ENCODE measurements at places on chromosomes 7 and 10.

GRCh38 chr7:18580950-18581349 lies 85.4 kb downstream of the HDAC9 start:
- DNase-seq: no peak

- no peak for DNase-seq
These were observed 207.6 kb downstream of the MAD1L1 start for GRCh38 chr7:2025188-2025587.

GRCh38 chr7:17131060-17131345 lies 167.4 kb upstream of the AHR start:
- DNase-seq: no peak

DNA sequence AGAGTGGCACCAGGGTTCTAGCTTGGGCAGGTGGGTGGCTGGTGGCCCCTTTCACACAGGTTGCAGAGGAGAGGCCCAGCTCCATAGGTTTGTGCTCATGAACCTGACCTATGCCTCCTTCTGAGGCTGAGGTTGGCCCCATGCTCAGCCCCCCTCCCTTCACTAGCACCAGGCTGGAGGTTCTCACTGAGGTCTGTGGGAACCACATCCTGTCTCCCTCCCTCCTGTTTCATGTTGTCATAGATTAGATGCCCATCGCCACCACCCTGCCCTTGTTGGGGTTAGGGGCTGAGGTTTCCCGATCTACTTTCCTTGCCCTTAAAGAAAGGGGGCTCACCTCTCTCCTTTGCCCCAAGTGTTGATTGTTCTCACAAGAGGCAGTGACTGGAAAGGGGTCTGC lies 14.7 kb downstream of the NEUROG3 start:
- DNase-seq: no peak

DNA sequence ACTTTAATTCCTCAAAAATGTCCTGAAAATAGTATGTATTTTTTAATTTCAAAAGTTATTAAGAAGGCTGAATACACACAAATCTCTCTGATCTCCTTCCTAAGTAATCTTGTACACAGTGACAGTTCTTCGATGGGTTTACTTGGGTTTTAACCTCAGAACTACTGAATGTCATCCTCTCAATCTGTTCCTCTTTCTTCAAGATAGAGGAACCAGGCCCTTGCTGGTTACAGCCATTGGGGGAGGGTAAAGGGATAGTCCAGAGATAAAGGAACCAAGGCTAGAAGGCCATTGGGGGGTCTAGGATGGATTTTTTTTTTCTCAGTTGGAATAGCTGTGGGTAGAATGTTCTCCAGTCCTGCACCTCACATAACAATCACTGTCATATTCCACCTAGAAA lies 224.9 kb downstream of the SKIDA1 start:
- DNase-seq: peak; percentile 3

GRCh38 chr10:13994932-13995331 lies 335.8 kb downstream of the FRMD4A start:
- DNase-seq: no peak

DNA sequence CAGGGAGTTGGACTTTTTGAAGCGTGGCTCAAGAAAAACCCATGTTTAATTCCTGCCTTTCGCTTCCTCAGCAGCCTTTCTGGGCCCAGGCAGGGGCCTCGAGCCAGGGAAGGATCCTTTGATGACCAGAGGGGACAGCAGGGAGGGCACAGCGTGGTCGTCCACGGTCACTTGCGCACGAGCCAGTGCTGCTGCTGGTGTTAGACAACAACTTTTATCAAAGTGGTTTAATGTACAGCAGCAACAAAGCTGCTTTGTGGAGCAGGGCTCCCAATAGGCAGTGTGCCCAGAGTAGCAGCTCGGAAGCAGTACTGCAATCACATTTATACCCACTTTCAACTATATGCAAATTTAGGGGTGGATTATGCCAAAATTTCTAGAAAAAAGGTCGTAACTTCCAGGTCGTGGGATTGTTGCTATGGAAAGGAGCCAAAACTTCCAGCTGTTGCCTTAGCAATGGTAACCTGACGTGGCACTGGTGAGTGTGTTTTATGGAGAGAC lies 6.1 kb downstream of the GIMAP1 start:
- no peak for DNase-seq

- no peak for DNase-seq
These were observed 966.0 kb downstream of the LRMDA start for GRCh38 chr10:76397181-76398042.

- no peak for DNase-seq
These were observed 80.7 kb downstream of the TCERG1L start for GRCh38 chr10:131230641-131231322.

All from GDM1 (cell line).